ENCODE measurements at places on chromosomes 5 and 9.

DNA sequence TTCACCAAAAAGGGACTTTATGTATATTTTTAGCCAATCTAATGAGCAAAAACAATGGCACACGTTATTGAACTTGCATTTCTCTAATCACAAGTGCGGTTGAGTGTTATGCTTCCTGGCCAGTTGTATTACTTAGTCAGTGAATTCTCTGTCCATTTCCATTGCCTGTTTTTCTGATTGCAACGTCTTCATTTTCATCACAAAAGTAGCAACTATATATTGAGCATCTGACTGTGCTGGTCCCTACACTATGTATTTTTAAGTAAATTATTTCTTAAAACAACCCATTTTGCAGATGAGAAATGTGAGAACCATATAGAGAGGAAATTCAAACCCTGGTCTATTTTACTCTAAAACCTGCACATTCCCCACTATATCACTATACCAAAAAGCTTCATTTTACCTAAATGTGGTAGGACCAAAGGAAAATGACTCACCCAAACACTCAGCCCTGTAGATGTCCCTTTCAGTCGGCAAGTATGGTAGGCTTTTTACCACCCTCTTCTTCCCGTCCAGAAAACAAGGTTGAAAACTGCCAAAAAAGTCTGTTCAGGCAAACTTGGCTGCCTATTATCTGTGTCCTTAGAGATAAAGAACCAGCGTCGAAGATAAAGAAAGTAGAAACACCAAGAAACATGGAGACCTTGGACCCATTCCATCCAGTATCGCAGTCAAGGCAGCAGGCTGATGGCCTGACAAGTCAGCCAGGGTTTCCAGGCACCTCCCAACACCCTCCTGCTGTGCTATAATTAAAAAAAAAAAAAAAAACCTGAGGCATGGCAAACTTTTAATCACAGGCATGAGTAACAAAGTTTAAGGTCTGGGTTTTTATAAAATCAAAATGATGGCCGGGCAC lies 18.8 kb upstream of the FAM13B start:
- DNase-seq: no peak

DNA sequence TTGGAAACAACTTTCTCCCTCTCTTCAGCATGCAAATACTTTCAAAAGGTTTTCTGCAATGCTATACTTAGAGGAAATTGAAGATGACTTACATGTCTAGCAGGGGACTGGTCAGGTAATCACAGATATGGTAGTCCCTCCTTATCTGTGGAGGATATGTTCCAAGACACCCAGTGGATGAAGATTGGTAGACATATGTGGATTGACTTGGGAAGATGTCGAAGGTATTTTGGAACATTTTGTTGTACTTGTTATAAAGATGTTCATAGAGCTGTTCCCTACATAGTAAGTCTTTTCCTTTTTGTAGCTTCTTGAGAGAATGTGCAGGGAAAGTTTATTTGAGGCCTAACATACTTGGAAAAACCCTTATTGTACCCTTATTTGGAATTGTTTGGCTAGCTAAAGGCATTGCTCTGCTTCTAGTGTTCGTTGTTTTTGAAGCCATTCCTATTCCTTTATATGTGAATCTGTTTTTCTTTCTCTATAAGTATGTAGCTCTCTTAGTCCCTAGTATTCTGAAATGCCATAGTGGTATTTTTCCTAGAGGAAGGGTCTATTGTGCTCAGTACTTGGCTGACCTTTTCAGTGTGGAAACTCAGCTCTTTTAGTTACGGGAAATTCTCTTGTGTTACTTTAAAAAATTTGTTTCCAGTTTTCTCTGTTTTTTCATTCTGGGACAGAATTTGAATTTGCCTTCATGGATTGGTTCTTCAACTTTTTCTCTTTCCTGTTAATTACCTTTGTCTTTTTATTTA lies 25.7 kb downstream of the GPR151 start:
- DNase-seq: no peak

DNA sequence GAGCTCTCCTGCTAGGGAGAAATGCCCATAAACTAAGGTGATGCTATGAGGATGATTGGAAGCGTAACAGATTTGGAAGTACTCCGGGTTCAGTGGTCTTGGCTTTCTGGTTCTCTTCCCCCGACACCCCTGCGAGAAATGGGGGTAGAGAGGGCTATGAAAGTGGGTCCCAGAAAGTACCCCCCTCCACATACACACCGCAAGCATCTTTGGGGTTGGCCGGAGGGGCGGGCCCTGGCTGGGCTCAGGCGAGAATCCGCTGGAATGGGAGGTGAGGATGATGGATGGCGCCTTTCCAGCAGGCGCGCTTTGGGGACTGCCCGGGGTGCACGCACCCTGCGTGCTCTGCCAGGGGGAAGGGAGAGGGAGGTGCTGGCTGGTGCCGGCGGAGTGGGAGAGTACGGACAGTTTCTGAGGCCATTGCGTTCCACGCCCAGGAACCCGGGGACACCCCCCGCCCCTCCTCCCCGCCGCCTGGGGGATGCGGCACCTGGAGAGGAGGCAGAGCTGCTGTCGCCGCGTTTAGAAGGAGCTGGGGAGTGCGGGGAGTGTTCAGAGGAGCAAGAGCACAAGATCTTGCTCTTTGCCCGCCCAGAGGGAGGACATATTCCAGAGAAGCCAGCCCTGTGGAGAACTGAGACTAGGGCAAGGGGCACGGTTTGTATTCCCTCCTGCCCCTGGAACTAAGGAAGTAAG lies 1.9 kb downstream of the PCSK5 start:
- peak; percentile 58 for DNase-seq

DNA sequence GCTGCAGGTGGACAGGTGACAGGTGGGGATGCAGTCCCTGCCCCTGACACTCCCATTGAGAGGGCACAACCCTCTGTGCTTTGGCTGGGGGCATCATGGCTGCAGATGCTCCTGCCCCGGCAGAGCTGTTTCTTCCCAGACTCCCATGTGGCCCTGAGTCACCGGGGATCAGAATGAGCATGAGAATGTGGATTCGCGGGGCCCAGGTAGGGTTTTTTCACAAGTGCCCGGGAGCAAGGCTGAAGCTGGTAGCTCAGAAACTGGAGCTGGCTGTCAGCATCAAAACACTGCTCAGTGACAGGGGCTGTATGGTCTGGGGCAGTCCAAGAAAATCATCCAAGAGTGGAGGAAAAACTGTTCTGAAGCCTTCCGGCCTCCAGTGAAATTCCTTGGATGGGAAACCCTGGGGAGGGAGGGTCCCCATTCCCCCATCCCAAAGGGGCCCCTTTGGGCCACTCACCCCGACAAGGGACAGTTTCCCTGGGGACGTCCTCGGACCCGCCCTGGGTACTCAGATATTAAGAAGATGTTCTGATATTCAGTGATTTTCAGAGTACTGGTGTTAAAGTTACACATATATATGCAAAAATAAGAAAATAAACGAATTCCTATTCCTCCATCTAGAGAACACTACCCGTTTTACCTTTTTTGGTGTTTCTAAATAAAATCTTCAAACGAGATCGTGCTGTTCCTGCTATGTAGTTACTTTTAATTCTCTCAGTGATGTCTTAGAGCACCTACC lies 120.1 kb upstream of the LPCAT1 start:
- DNase-seq: no peak

DNA sequence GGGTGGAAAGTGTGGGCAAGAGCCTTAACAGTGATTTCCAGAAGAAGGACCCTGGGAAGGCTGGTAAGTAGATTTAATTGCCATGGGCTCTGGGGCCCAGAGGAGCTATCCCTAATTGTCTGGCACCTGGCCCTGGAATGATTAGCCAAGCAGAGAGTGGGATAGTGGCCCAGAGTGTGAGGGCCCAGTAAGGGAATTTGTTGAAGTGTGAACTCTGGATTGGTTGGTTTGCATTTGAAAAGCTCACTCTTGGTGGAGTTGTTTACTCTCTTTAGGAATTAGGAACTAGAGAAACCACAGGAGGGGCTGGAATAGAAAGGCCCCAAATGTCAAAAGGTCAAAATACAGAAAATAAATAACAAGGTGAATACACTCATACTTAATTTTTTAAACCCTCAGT lies 207.1 kb downstream of the GABRG2 start:
- DNase-seq: peak; percentile 15

DNA sequence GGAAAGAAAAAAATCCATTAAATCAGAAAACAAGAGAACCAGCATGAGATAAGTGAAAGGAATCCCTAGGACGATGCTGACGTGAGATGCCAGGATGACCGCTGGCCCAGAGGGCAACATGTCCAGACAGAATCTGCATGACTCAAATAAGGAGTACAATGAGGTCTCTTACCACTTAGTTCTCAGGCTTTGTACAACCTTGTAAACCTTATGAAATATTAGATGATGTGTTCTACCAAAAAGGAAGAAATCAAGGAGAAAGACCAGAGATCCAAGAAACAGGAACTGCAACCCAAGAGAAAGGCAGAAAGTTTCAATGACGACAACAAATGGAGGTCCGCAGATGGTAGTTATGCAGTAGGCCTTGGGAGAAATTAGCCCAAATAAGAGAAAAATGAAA lies 2.8 kb upstream of the GPR150 start:
- DNase-seq: no peak

GRCh38 chr9:134642385-134643181 lies 980 bp downstream of the COL5A1 start:
- DNase-seq: no peak

DNA sequence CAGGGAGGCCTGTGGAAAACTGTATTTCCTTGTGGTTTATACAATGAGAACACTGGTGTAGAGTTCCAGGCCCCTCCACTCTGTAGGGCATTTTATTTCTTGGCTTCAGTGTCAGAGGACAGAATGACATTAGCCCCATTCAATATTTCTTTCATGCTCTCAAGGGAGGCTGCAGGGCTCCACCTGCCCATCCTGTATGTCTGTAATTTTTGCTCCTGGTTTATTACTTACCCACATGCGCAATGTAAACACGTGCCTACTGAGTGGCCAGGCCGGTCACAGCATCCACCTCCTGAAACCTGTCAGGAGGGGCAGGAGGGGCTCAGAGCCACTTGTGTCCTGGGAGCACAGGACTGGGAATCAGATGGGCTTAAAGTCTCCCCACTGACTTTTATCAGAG lies 82.4 kb downstream of the GADD45G start:
- no peak for DNase-seq

- no peak for DNase-seq
Observed at GRCh38 chr5:122701640-122702523, 73.0 kb upstream of the SNX2 start.

- DNase-seq: no peak
Observed at GRCh38 chr9:93058355-93059010, at the start of gene SUSD3. Gene SUSD3 (plus strand): TSS chr9:93058701. CDS start chr9:93058743, 42 bp downstream.

GRCh38 chr9:34518110-34518616 lies 4.6 kb downstream of the ENHO start:
- no peak for DNase-seq

- DNase-seq: no peak
Observed at GRCh38 chr5:132408456-132408855, 38.9 kb downstream of the SLC22A5 start.

DNA sequence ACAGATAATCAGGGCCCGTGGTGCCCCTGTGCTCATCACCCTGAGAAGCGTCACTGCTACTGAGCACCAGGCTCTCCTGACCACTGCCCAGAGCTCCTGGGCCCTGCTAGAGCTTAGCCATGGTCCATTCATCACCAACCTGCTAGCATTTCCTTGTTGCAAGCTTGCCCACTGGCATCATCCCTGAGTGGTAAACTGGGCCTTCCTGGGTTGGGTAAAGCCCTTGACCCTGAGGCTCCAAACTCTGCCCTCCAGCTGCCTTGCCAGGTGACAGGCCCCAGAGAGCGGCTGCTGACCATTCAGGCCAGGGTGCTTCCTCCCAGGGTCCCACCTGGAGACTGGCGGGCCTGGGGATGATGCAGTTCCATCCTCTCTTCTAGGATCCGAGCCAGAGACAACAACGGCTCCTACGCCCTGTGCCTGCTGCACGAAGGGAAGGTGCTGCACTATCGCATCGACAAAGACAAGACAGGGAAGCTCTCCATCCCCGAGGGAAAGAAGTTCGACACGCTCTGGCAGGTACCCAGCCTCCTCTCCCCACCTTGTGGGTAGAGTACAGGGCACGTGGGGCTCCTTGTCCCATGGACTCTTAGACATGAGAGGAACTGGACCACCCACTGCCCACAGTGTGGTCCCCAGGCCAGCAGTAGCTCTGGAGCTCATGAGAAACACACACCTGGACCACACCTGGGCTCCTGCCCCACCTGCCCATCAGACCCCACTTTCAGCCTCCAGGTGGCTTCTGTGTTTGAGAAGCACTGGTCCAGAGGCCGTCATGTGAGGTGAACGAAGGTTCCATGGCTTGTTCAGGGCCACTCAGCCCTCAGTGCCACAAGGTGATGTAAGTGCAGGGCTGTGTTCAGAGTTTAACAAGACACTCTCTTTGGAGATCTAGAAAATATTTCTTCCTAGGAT lies 60.5 kb downstream of the SYK start:
- no peak for DNase-seq

GRCh38 chr5:163696579-163696887 lies 191.1 kb downstream of the MAT2B start:
- DNase-seq: no peak

DNA sequence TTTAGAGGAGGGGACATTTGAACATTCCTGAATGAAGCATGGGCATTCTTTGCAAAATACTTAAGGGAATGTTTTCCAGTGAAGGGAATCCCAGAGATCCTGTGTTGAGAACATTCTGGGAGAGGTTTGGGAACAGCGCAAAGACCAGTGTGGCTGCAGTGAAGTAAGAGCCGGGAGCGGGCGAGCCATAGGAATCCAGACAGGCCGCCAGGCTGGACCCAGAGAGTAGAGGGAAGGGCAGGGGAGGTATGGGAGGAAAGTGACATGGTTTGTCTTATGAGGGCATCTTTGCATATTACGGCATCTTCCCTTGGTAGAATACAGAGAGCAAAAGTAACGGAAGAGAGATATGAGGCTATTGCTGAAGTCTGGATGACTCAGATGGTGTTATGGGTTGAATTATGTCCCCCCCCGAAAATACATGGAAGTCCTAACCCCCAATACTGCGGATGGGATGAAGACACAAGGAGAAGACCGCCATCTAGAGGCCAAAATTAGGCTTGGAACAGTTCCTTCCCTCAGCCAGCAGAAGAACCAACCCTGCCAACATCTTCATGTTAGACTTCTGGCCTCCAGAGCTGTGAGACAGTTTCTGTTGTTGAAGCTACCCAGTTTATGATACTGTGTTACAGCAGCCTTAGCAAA lies 268.2 kb downstream of the MAST4 start:
- no peak for DNase-seq

- DNase-seq: no peak
Observed at GRCh38 chr9:21281275-21281674, 23.8 kb downstream of the IFNA5 start.

- no peak for DNase-seq
Observed at GRCh38 chr5:57772512-57772911, 289.9 kb upstream of the ACTBL2 start.

- no peak for DNase-seq
Observed at GRCh38 chr9:27347889-27348288, 50.9 kb upstream of the EQTN start.

All from hypothalamus (tissue), 51 donors.